ENCODE measurements at places on chromosomes 12 and 14.

DNA sequence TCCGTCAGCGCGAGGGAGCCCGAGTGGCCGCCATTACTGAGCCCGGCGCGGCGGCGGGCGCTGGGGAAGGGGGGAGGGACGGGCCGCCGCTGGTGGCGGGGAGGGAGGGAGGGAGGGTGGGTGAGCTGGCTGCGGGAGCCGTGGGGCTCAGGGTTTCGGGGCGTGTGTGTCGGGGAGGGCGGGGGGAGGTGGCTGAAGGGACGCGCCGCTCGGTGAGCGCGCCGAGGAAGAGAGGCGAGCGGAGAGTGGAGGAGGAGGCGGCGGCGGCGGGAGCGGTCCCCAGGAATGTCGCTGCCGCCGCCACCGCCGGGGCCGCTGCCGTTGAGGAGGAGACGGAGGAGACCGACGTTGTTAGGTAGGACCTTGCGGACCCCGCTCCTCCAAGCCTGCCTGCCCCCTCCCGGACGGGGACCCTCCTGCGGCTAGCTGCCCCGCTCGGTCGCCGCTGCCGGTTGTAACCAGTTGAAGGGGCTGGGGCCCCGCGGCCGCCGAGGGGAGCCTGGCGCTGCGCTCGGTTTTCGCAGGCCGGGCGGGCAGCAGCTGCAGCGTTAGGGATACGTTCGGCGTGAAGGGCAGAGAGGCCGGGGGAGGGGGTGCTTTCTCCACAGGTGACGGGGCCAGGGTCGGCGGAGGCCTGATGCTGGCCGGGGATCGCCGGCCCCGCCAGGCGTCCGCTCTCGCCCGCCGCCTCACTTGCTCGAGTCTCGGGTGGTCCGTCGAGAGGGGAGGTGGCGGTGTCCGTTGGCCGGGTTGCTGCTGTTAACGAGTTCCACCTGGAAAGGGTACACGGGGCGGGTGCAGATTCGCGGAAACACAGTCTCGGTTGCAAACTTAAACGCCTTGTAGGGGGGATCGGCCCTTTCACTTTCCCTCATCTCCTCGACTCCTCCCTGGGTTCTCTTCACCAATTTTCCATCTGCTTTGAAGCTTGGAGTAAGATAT is at the start of gene ARHGAP5:
Gene ARHGAP5 (plus strand): TSS at position 224 of the 942 bp plus-strand sequence. CDS start 13,366 bp downstream, outside the sequence.
- peak; percentile 8 for DNase-seq

GRCh38 chr14:75132382-75133086 is 5.7 kb upstream of the NEK9 start:
- peak; percentile 40 for DNase-seq

DNA sequence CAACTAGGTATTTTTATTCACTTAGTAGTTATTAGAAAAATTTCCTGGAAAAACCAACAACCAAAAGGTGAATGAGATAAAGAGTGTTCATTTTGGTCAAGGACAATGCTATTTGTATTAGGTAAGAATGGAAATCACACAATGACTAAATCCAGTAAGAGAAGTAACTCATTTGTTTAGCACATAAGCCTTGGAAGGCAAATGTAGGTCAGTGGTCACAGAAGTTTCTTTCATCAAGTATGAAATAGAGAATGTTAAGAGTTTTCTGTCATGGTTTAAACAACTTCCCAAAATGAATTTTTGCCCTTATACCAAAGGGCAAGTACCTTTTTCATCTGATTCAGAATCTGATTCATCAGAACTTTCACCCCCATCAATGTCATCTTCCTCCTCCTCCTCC is 101.7 kb downstream of the KIF21A start:
- DNase-seq, result no peak

DNA sequence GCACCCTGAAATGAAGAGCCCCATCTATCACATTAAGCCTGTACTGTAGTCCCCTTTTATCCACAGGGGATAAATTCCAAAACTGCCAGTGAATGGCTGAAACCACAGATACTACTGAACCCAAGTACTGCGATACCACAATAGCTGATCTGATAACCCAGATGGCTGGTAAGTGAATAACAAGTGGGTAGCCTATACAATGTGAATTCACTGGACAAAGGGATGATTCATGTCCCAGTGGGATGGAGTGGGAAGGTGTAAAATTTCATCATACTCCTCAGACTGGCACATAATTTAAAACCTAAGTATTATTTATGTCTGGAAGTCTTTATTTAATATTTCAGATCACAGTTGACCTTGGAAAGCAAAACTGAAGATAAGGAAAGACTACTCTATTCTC is 201.3 kb downstream of the GPHN start:
- peak; percentile 49 for DNase-seq

DNA sequence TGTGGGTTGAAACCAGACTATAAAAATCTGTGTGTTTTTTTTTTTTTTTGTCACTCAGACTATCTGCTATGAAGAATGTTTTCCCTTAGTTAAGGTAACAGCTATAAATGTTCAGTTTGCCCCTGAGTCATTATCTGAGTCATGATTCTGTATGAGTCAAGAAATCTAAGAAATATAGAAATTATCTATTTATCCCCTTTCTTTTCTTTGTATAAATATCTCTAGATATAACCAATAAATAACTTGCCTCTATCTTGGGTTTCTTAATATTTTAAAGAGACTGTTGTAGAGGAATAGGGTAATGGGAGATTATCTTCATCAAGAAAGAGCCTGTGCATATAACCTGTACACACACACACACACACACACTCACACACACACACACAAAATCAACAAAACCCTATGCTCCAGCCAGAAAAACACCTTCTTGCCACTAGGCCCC is 161.7 kb upstream of the EEA1 start:
- peak; percentile 62 for DNase-seq

DNA sequence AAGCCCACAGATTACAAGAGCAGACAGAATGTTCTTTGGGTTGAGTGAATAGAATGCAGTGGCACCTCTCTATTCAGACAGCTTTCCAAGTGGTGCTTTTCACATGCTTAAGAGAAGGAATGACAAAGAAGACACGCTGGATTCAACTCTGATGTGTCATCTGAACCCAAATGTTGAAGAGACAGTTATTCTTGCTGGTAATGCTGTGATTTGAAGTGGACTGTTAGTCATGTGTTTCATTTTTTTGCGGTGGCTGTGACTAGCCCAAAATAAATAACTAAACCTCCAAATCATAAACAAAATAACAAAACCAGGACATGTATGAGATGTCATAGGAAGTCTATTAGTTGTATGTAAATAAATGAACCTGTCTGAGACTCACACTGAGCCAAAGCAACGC is 391.8 kb upstream of the PRICKLE1 start:
- DNase-seq, result peak; percentile 31

- no peak for DNase-seq
Observed at GRCh38 chr14:105938055-105938863, 411.9 kb downstream of the TMEM121 start.

DNA sequence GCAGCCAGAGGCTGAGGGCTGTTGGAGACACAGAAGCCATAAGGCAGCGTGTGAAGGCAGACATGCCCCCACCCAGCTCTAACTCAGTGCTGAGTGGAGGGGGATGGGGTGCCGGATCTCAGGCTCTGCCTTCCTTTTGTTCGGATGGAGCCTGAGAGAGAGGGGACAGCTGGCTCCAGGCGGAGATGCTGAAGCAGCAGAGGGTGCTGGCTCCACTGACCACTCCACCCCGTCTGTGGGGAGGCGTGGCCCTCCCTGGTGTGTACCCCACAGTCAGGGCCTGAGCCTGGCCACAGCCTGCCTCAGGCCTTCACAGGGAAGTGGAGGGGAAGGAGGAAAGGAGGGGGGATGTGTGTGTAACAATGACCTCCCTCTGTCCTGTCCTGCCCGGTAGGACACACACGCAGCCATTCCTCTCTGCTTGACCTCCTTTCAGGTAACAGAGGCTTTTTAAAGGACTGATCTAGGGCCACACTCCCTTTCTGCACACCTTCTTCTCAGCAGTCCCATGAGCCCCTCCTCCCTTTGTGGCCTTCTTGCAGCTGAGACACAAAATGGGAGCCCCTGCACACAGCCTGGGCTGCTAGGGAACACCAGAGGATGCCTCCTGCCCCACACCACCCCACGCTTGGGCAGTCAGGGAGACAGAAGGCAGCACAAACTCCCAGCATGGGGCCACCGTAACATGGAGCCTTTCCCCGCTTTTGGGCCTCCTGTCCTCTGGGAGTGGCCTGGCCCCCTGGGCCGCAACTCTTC is 9.6 kb upstream of the ENDOU start:
- DNase-seq, result no peak

DNA sequence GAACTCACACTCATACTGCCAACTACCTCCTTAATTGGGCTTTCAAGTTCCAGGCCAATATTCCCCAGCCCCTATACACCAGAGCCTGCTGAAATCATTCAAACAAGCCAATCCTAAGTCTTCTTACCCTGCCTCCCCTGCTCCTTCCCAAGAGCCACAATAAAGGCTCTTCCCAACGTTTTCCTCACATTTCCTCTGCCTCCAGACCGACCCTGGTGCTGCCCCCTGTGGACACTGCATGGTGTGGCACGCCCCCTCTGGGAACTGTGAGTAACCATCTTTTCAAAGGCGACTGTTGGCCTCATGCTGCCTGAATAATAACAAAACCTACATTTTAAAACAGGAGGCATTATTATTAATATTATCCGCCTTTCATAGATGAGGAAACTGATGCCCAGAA is 111.6 kb upstream of the NOS1 start:
- DNase-seq, result no peak

GRCh38 chr12:4279198-4279690 is 5.7 kb downstream of the CCND2 start:
- no peak for DNase-seq

DNA sequence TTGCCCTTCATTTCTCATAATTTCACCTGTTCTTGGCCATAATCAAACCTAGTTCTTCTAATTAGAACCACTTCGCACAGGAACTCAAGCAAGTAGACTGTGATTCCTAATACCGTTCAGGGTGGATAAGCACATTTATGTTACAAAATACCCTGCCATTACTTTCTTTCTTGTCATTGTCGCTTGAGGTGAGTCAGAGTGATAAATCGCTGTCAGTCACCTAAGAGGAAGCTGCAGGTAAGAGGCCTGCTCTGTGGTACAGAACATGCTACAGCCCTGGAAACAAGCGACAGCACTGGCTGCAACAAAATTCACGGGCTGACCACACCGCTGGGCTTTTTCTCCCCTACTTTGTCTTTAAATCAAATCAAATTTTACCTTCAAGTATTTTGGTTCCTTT is 218.2 kb downstream of the ANO6 start:
- no peak for DNase-seq

DNA sequence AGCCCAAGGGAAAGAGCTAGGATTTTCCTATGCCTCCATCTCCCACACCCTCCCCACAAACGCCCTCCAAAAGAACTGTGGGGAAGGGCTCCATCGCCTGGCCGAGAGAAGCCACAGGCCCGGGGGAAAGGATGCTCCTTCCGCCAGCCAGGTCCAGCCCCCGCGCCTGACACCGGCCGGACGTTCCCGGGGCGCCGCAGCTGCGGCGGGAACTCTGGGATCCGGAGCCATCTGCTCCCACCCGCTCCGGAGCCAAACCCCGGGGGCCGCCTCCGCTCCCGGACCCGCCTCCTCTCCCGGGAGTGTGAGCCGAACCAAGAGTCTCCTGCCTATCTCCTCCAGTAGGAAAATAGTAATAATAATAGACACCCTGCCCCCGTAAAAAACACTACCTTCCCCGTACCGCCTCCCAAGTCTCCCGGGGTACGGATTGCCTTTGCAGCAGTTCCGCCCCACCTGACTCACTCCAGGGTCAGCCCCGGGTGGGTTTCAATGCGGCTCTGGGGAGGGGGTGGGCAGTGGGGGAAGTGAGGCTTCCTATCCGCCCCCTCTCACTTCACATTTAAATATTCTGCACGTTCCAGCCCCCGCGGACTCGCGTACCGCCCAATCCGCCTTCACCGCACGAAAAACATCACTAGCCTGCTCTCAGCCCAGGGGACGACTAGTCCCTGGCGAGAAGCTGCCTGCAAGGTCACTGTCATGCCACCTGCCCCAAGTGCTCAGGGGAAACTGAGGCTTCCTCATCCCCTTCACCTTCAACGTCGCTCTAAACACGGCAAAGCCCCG is 2.4 kb downstream of the AGAP2 start:
- DNase-seq, result peak; percentile 27

DNA sequence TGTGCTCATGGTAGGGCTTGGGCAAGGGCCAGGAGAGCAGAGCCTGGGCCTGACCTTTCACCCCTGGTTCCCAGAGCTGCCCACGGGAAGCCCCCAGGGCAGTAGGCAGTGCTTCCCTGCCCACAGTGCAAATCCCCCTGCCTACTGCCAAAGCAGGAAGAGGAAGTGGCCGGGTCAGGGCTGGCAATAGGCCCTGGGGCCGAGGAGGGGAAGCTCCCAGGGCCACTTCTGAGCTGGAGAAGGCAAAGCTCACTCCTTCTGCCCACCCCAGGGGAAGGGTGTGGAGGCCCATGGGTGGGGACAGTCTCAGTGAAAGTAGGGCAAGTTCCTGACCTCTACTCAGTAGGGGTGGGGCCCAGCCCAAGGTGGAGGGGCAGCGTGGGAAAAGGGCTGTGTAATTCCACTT is 5.4 kb upstream of the NR4A1 start:
- DNase-seq, result no peak

GRCh38 chr14:102140027-102140749 is 491 bp downstream of the WDR20 start:
- DNase-seq, result no peak

DNA sequence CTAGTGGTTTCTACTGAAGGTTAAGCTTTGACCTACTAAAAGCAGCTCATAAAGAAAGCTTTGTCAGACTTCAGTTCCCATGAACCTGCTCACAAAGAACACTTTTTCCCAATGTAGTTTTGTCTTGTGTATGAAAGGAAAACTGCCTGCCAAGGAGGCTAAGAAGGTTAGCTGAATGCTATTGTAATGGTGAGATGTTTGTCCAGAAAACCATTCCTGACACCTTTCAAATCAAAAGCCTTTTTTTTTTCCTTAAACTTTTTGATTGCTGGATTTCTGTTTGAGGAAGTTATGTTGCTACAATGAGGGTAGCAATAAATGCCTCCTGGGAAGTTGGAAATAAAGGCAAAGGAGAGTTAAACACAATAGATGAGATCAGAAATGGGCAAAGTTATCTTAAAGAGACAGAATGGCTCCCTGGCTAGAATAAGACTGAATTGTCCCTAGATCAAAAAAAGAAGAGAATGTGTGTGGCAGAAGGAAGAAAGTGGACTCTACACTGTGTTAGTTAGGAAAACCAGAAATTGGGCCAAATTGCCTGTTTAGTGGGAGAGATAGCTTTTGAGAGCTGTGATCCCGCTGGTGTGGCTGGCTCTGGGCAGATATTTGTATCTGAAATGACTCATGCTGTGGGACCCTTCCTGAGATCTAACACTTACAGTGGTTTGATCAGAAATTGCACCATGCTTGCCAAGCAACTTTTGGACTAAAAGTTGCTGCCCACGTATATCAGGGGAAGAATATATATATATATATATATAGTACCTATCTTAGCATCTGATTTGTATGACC is 27.5 kb downstream of the TECPR2 start:
- DNase-seq, result no peak

DNA sequence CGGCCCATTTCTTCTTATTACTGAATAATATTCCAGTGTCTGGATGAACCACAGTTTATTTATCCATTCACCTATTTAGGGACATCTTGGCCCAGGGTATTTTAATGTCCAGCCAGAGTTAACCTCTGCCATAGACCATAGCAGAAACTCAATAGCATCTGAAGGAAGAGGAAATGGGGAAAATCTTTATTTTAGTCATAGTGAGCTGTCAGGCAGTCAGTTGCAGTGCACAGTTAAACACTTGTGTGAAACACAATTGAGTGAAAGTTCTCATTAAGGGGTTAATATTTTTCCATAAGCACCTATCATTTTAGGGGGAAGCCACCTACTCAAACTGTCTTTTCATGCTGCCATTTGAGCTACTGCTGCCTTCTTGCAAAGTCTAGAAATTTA is 197.3 kb upstream of the PPFIA2 start:
- DNase-seq, result no peak

- DNase-seq, result no peak
Observed at GRCh38 chr14:92948647-92949046, 25.7 kb downstream of the CHGA start.

All from A172 (cell line).